Activated CD4-positive, alpha-beta T cell treated with anti-CD3 and anti-CD28 coated beads for 48 hours (primary cell): ENCODE measurements at places on chromosomes 11 and 22.

GRCh38 chr11:66600631-66601233 lies 7.7 kb downstream of the CCS start:
- DNase-seq = no peak

DNA sequence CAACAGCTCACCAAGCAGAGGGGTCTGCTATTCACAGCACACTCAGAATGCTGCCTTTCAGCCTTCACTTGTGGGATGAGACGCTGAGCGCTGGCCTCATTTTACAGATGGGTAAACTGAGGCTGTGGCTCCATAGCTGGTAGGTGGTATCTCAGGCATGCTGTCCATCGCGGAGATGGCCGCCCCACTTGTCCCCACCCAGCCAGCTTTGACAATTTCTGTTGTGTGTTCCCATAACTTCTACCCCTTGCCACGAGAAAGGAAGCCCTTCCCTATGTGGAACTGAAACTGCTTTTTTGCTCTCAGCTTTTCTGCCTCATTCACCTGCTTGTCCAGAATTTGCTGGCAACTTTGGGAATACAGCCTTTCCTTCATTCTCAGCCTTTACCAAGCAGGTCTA lies 36.1 kb upstream of the NNMT start:
- no peak for DNase-seq

- DNase-seq = peak; percentile 54
Measured at GRCh38 chr11:130131961-130132850, 27.4 kb upstream of the ST14 start.

GRCh38 chr11:19216709-19217374 lies 15.1 kb upstream of the CSRP3 start:
- no peak for DNase-seq

GRCh38 chr11:120400564-120401364 lies 64.6 kb downstream of the ARHGEF12 start:
- DNase-seq = no peak

DNA sequence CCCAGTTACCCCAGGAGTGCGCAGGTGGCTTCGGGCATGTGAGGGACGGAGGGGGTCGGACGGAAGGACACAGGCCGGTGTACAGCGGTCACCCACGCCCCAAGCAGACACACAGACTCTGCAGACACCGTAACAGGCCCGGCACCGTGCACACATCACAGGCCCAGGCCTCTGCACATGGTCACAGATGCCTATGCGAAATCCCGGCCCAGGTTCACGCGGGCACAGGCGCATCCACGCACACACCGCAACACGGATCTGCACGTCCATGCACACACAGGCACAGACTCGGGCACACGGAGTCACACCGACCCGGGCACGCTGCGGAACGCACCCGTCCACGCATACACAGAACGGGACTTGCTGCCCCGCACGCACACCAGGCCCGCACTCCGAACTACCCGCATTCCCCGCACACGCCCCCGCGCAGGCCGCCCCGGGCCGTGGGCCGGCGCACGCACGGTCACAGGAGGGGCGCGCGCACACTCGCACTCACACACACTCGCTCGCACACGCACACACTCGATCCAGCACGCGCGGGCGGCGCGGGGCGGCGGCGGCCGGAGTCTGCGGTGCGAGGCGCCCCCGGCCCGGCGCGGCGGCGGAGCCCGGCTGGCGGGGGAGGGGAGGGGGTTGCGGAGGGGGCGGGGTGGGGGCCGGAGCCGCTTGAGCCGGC lies at the start of gene MGAT3:
Gene MGAT3 (plus strand): TSS at position 491 of the 676 bp plus-strand sequence. CDS start 30,336 bp downstream, outside the sequence.
- DNase-seq = no peak

- DNase-seq = no peak
Measured at GRCh38 chr11:10608584-10608983, 40.1 kb upstream of the LYVE1 start.

- DNase-seq = no peak
Measured at GRCh38 chr11:70725278-70725677, 326.9 kb downstream of the CTTN start.

GRCh38 chr11:92628401-92629292 lies 340.8 kb upstream of the MTNR1B start:
- no peak for DNase-seq

GRCh38 chr11:78825591-78826020 lies 250.9 kb upstream of the NARS2 start:
- no peak for DNase-seq

DNA sequence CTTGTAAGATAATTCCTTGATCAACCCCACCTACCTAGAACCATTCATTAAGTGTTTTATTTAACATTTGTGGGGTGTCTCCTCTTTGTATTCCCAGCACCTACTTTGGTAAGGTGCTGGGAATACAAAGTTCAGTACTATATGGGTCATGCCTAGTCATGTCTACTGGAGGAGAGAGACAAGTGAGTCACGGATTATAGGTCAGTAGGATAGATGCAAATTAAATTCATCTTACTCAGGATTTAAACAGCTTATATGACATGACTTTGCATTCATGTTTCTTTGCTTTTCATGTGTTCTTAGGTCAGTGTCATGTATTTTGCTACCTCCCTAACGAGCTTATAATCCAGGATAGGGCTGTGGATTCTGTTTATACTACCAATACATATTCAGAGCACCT lies 3.4 kb upstream of the FADS1 start:
- DNase-seq = no peak

GRCh38 chr22:37169406-37169805 lies 18.6 kb downstream of the C1QTNF6 start:
- DNase-seq = no peak

DNA sequence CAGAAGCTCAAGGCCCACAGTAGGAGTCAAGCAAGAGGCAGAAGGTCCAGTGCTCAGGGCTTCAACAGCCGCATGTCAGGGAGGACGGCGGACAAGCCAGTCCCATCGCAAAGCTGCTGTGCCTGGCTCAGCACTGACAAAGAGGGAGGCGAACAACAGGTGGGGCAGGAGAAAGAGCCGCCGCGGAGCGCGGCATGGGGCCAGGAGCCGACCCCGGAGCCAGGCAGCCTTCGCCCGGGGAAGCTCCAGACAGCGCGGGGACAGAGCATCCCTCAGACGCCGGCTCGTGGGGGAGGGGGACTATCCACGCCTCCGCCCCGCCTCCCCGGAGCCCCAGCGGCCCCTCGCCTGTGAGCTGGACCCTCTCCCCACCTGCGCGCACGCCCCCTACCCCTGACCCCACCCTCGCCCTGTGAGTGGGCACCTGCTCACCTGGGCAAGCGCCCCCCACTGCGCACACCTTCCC lies 369 bp downstream of the DHCR7 start:
- DNase-seq = peak; percentile 50
